Fibroblast of skin of scalp (primary cell): ENCODE measurements at places on chromosomes 7 and 10.

DNA sequence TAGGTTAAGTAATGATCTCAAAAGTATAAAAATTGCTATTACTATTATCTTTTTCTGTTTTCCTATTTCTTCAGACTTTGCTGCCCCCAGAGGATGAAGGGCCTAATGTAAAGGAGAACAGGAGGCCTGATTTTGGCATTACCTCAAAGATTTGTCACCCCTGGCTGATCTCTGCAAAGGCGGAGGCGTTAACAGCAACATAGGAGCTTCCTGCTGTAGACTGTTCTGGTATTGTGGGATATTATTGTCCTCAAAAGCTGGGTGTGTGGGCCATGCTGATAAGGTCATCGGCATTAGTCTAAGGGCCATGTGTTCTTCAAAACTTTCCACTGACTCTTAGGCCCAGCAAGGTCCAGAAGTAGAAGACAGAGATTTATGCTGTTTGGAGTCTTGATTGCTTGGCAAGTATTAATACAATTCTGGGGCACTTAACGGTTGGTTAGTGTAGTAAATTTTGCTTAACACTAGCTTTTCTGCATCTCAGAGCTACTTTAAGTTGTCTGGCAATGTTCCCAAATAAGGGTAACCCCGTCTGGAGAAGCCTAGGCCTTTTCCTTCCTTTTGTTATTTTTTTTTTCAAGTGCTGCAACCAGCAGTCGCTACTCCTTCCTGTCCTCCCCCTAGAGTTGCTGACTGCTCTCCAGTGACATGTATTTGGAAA is 14.0 kb upstream of the ENTPD1 start:
- DNase-seq: no peak

DNA sequence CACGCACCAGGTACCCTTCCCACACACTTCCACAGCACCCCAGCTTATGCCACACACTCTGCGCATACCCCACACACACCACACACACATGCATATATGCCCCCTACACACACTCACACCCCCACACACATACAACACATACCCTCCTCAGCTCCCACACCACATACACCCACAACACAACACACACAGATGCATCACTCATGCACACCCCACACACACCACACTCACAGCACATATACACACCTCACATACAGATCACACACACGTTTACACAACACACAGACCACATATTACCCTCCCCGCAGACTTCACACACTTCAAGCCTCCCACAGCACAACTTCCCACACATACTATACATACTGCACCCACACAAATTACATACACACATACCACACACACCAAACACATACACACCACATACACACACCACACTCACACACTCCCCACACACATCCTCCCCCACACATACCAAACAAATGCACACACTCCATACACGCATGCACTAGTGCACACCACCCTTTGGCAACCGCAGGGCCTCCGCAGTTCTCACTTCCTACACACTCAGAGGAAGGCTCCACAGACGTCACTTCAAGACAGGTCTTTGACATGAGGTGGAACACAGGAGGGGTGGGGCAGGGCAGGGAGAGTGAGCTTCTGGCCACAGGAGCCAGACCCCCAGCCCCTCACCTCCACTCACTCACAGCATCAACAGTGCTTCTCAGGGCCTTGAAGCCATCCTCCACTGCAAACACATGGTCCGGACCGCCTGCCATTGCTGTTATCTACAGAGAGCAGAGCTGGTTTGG is 18.5 kb upstream of the ANTXRL start:
- DNase-seq: no peak

- DNase-seq: no peak
Observed at GRCh38 chr7:95598511-95598910, 2.2 kb upstream of the PDK4 start.

DNA sequence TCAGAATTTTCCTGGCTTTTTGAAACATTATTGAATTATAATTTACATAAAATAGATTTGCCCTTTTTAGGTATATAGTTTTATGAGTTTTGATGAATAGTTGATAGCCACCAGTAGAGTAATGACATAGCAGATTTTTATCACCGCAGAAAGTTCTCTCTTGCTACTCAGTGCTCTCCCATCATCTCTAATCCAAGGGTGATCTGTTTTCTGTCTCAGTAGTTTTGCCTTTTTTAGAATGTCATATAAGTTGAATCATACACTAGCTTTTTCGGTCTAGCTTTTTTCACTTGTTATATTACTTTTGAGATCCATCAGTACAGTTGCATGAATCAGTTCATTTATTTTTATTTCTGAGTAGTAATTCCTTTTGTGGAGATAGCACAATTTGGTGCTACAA is 17.9 kb downstream of the RSBN1L start:
- DNase-seq: no peak

DNA sequence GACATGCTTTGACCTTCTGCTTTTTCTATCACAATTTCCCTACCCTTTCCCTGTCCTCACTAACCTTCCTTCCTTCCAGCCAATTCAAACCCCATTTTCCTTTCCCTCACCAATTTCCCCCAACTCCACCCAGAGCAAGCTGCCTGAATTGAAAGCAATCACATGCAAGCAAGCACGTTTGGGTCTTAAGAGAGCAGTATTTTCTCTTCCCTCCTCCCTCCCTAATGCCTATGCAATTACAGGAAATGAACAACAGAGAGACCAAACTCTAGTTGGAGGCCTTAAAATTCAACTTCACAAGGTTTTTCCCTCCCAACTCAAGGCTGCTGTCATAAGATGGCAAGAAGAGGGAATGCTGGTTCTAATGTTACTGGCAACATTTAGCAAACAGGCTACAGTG is 117.2 kb downstream of the MYOF start:
- peak; percentile 25 for DNase-seq

DNA sequence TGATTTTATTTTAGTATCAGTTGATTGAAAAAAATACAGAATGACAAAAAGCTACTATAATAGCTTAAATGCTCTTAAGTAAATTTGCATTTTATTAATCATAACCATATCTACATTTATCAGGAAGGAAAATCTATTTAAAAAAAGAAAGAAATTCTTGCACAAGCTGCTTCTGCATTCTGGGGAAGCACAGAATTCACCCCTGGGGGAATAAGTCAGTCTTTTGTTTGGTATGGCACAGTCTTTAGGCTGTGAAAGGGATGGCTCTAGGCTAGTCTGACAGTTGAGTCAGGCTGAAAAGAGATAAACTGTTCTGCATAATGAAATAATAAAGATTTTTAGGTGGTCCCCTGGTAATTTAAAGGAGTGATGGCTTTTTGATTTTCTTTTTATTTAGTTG is 37.9 kb downstream of the HTR7 start:
- no peak for DNase-seq

DNA sequence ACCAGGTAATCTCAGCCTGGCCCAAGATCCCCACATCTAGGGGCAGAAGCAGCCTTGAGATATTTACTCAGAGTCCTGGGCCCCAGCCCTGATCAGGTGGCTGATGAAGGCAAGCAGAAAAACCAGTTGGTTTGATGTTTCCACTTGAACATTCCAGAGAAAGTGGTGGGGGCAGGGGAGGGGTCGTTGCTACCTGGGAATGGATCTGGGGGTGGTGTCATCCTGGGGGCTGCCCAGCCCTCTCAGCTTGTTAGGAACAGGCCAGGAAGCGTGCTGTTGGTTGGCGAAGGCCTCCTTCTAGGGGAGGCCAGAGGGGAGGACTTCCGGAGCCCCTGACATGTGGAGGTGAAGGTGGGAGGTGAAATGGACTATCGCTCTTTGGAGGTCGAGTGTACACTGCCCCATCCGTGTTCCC is 3.7 kb upstream of the ABHD11 start:
- no peak for DNase-seq

- no peak for DNase-seq
Observed at GRCh38 chr7:54419209-54419608, 123.0 kb upstream of the VSTM2A start.

DNA sequence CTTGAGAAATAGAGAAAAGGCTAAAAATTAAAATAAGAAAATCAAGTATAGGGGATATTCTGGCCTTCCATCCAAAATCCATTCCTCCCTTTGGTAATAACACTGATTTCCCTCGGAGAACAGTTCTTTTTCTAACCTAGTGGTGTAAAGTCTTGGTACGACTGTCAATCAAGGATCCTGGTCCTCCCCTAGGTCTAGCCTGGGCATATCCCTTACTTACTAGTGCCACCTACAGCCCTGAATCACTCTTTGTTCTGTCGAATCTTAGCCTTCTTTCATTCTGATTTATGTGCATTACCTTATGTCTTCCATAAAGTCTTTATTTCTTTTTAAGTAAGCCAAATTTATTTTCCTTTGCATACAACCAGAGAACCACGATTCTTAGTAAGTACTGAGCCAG is 298.7 kb upstream of the LRRTM3 start:
- DNase-seq: peak; percentile 54

GRCh38 chr7:69467826-69468225 is 130.4 kb upstream of the AUTS2 start:
- DNase-seq: peak; percentile 2

DNA sequence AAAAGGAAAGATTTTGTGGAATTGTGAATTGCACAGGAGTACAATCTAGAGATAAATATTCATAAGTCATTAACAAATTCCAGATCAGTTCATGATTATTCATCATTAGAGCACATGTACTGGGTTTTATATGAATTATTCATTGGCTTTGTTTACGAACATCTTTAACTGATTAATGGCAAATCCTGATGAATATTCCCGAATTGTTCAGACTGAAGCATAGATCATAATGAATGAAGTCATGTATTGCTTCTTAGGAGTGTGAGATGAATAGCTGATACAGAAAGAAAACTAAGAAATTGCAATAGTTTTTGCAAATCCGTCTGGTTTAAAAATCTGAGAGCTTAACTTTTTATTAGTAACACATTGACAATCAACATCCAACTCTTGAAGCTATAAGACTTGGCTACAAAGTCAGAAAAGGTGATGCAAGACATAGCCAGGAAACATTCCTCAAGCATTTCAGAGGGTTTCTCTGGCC is 183.6 kb upstream of the DGKB start:
- DNase-seq: peak; percentile 50

- no peak for DNase-seq
Observed at GRCh38 chr10:37701781-37702493, 155.5 kb downstream of the ZNF248 start.

- no peak for DNase-seq
Observed at GRCh38 chr10:118853916-118854315, 99.1 kb upstream of the CACUL1 start.

DNA sequence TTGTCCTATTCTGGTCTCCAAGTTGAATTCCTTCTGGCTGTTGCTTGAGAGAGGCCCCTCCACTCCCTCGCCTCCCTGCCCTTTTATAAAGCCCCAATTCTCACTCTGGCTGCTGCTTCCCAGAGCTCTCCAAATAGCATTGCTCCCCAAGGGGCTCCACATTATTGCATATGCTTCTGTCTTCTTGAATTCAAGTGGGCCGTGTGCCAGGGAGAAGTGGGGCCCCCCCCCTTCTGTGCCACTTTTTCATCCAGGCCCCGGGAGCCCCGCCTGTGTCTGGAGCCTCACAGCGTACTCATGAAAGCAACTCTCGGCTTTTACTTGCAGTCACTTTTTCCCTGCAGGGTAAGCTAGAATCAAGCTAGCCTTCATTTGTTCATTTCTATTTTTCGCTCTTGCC is 265.1 kb downstream of the CCSER2 start:
- no peak for DNase-seq

- no peak for DNase-seq
Observed at GRCh38 chr10:86083206-86083605, 283.4 kb downstream of the GRID1 start.

- no peak for DNase-seq
Observed at GRCh38 chr7:22351878-22352277, 5.1 kb downstream of the RAPGEF5 start.

DNA sequence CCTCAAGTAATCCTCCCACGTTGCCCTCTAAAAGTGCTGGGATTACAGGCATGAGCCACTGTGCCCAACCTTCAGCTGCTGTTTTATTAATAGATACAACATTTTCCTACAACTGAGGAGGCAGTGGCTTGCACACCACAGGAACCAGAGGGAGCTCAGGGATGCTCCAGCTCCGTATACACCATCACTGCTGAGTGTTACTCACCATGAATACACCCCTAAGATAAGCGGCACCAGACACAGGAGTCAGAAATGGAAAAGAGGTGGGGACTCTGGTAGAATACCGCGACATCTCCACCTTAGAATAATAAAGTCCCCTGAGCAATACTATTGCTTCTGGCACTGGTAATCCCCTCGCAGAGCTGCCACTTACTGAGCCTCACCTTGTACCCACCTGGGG is 68.7 kb upstream of the PDLIM1 start:
- DNase-seq: no peak

GRCh38 chr10:63976538-63976937 is 455.3 kb downstream of the REEP3 start:
- peak; percentile 49 for DNase-seq

DNA sequence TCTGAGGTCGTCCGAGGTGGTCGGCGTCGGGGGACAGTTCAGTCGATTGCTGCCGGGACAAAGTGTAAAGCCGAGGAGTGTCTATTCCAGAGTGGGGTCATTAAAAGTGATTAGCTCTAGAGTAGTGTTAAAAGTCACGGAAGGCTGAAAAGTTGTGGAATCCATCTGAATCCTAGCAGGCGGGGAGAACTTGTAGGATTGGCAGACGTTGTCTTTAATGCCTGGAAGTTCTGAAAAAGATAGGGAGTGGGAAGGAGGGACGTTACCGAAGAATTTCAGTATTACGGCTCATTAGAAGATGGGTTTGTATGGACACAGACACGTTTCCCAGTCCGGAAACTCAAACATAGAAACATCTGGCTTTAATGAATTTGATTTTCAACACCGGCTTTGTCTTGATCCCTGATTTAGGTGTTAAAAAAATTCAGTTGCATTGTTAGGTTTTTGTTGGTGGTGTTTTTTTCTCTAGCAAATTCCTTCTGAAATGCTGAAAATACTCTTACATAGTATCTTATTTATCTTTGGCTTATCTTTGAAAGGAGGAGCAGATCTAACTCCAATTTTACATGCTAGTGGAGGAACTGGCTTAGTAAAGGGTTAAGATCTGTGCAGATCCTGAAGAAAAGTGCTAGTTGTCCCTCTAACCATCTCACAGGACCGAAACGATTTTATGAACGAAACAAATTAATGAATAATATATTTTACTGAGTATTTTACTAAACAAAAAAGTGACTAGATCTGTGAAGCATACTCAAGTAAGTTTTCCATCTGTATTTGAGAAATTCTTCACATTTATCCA is 900 bp downstream of the MKLN1 start:
- DNase-seq: peak; percentile 44

GRCh38 chr7:40551685-40552576 is 417.1 kb downstream of the SUGCT start:
- DNase-seq: peak; percentile 68

- no peak for DNase-seq
Observed at GRCh38 chr10:124621637-124622036, 122.5 kb downstream of the FAM53B start.

- peak; percentile 59 for DNase-seq
Observed at GRCh38 chr10:21496343-21497176, 28.9 kb downstream of the SKIDA1 start.

- DNase-seq: peak; percentile 9
Observed at GRCh38 chr7:108836256-108836655, 266.6 kb downstream of the DNAJB9 start.

DNA sequence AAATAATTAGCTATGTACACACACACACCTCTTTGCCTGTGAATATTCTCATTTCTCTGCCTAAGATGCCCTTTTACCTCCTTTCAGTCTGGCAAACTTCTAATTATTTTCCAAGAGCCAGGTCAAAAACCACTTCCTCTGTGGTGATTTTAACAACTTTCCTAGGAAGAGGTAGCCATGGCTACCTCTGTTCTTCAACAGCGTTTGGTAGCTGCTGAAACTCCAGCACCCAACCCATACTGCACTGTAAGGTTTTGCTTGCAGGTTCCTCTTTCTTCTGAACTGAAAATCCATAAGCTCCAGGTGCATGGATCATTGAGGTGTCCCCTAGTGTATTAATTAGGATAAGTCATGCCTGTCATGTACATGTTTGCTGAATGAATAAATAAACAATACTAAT is 25.6 kb downstream of the NRCAM start:
- no peak for DNase-seq
